ENCODE measurements at places on chromosomes 5 and 9.

DNA sequence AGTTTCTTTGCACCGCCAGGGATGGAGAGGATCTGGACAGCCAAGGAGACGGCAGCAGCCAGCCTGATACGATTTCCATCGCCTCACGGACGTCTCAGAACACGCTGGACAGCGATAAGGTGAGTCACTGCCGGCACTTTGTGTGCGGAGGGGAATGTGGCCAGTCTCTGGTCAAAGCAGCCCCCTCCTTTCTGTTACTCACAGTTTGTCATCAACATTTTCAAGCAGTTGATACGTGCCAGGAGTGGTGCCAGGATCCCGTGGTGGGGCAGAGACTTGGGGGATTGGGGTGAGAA is 175.1 kb upstream of the OTULINL start:
- no peak for DNase-seq

- no peak for DNase-seq
Observed at GRCh38 chr9:12604164-12604821, 88.9 kb upstream of the TYRP1 start.

DNA sequence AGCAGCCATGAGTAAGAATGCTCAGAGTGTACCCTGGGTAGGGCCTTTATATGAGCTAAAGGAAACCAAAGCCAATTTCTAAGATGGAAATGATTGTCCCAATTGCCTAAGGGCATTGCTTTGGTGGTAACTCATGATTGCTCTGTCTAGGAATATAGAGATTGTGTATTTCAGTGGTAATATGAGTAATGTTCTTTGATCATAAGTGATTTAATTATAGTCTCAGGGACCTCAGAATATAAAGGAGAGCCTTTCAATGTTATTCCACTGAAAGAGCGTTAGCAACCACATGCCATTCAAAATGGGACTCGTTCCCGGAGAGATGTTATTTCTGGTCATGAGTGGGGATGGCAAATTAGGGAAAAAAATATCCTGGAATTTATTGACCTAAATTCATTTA is 340.5 kb downstream of the ARHGEF28 start:
- no peak for DNase-seq

DNA sequence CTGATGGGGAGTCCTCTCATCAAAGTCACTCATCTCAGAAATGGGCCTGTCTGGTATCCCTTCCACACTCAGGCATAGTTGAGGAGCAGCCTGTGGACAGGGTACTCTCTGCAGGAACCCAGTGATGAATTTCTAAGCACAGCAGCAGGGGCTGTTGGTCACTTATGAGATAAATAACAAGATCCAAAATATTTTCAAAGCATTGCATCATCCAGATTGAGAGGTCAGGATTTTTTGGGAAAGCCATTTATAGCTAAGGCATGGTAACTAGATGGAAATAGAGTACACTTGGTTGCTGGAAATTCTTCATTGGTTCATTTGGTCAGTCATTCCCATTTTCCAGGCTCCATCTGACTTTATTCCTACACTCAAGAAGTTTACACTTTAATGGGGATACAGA is 246.8 kb upstream of the RAI14 start:
- no peak for DNase-seq

DNA sequence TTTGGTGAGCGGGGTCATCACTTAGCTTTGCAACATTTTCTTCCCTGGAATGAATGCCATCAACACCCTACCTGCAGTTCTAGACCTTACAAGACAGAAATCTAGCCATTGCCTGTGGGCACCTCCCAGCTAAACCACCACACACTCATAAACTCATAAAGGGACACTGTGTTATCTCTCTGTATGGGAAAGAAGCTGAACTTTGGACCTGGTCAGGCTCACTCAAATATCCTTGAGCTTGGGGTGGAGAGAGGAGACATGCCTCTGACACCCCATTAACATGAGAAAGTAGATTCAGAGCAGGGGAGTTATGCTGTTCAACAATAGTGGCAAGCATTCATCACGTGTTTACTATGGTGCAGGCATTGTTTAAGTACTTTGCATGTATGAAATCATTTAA is 205.6 kb downstream of the ZNF462 start:
- DNase-seq: no peak

- DNase-seq: no peak
Observed at GRCh38 chr9:122340161-122340560, 30.7 kb upstream of the PTGS1 start.

- peak; percentile 73 for DNase-seq
Observed at GRCh38 chr5:132557478-132558172, 848 bp downstream of the RAD50 start.

DNA sequence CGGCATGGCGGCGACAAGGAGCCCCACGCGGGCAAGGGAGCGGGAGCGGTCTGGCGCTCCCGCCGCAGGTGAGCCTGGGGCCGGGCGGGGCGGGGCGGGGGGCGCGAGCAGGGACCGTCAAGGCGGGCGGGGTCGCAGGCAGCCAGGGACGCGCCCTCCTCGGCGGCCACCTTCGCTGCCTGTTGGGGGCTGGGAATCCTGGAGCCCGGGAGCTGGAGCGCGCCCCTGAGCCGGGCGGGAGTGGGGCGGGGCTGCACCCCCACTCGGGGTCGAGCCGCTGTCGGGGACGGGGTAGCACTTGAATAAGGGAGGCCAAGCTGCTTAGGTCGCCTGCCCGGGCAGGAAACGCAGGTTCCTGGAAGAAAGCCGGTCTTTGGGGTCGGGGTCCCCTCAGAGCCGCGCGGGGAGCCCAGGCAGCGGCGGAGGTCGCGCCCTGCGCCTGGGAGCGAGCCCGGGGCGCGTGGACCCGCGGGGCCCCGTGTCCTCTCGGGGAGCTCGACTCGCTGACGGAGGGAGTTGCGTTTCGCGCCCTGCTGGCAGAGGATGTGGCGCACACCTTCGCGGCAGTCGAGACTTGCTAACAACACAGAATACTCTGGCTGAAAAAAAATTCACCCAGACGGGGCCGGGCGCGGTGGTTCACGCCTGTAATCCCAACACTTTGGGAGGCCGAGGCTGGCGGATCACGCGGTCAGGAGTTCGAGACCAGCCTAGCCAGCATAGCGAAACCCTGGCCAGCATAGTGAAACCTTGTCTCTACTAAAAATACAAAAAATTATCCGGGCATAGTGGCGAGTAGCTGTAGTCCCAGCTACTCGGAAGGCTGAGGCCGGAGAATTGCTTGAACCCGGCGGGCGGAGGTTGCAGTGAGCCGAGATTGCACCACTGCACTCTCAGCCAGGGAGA is 552 bp downstream of the OTULINL start:
- peak; percentile 73 for DNase-seq

DNA sequence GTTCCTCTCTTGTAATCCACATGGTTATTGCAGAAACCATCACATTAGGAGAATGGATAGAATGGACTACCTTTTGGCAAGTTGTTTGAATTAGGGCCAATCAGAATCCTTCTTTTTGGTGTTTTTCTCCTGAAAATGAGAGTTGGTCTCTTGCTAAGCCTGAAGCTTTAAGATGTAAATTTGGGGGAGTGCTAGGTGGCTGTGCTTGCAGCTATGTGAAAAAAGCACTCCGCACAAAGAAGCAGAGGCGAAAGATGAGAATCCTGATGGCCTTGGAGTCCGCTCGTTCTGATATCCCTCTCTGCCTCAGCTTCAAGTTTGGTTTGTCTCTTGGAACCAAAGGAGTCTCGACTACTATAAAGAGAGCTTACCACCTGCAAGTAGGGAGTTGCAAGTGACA is 63.6 kb downstream of the INIP start:
- no peak for DNase-seq

DNA sequence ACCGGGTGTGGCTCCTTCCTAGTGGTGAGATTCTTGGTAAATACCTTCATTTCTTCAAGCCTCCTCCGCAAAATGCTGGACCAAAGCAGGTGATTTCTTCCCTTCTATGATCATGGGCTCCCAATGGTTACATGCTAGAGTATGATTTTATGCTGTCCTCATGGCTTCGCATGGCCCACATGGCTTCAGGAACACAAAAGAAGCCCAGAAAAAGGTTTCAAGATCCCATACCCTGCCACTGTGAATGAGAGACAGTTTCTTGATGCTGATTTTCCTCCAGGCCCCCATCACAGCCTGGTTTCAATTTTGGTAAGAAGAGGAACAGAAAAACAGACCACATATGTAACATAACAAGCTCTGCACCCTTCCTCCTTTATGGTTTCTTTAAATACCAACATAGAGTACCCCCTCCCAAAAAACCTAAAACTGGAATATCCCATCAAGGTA is 2.4 kb upstream of the RXFP3 start:
- DNase-seq: no peak

- DNase-seq: peak; percentile 0
Observed at GRCh38 chr5:58040044-58040443, 419.8 kb downstream of the PLK2 start.

GRCh38 chr5:106028314-106028713 is 1642.4 kb downstream of the EFNA5 start:
- no peak for DNase-seq

GRCh38 chr9:1647776-1648175 is 367.4 kb upstream of the SMARCA2 start:
- no peak for DNase-seq

GRCh38 chr5:24235946-24236345 is 408.8 kb downstream of the CDH10 start:
- no peak for DNase-seq

GRCh38 chr5:131957721-131958441 is 12.4 kb upstream of the MEIKIN start:
- no peak for DNase-seq

GRCh38 chr5:141773779-141774562 is 91.9 kb upstream of the ARAP3 start:
- DNase-seq: no peak

GRCh38 chr5:74342948-74343682 is 297.4 kb downstream of the ENC1 start:
- DNase-seq: no peak

DNA sequence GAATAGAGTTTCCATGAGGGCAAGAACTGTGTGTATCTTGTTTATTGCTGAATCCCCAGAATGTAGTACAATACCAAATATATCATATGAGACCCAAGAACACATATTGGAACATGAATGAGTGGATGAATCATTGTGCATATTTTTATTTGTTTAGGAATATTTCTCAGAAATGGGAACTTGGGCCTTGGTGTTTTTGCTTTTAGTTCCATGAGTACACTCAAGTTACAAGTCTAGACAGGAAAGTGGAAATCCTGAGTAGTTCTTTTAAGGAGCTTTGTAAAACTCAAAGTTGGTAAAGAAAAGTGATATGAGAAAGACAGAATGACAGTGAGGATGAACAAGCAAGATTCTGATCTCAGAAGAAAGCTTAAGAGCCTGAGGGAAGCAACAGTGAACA is 647.0 kb downstream of the EFNA5 start:
- DNase-seq: no peak

DNA sequence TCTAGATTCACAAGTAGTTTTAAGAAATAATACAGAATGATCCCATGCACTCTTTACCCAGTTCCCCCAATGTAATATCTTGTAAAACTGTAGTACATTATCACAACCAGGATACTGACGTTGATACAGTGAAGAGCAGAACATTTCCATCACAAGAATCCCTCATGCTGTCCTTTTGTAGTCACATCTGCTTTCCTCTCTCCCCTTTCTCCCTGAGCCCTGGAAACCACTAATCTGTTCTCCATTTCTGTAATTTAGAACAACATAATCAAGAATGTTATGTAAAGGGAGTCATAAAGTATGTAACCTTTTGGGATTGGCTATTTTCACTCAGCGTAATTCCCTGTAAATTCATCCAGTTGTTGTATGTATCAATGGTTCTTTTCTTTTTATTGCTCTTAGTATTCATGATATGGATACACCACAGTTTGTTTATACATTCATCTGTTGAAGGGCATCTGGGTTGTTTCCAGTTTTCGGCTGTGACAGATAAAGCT is 61.1 kb downstream of the ERCC6L2 start:
- no peak for DNase-seq

- no peak for DNase-seq
Observed at GRCh38 chr5:9789777-9790176, 159.6 kb upstream of the TAS2R1 start.

DNA sequence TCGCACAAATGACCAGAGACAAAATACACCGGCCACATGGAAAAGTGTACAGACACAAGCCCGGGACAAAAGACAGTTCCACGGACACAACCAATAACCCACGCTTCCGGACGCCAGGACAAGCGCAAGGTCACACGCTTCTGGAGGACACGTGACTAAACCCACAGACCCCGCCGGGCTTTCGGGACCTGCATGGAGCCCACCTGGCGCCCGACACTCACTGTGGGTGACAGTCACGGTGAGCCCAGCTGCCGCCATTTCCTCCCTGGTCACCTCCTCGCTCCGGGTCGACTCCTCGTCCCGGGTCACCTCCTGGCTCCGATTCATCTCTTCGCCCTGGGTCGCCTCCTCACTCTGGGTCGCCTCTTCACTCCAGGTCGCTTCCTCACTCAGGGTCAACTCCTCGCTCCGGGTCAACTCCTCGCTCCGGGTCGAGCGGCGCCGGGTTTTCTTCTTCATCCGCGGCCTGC is 470 bp downstream of the BAG1 start:
- DNase-seq: peak; percentile 71

GRCh38 chr9:107717529-107718314 is 228.2 kb upstream of the KLF4 start:
- DNase-seq: peak; percentile 19

DNA sequence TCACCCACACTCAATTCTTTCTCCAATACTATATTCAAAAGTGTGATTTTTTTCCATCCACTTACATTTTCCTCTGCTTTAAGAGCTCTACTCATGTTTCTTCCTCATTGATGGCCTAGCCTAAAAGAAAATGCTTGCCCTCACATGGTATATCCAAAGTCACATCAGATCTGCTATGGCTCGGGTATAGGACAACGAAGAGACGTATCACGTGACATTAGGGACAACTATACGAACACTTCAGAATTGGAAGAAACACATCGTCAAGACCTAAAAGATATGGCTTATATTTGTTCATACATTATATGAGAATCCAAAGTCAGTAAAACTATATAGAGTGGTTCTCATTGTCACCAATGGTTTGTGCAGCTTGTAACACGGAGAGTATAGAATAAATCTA is 8.2 kb upstream of the ISL1 start:
- DNase-seq: no peak

DNA sequence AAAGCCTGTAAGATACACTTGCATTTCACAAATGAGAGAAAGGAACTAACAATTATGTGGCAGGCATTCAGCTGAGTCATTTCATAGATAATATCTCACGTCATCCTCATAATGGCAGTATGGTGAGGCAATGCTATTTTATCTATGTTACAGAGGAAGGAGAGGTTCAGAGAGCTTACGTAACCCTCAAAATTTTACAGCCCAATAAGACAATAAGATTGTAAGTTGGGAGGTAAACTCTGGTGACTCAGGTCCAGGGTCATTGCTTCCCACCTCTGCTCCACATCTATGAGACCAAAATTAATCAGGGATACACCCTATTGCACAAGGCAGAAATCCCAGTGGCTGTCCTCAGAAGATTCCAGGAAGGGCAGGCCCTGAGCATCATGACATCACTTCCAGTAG is 309.7 kb downstream of the NSG2 start:
- peak; percentile 78 for DNase-seq

- DNase-seq: peak; percentile 57
Observed at GRCh38 chr5:72364171-72364570, 44.0 kb downstream of the PTCD2 start.

GRCh38 chr5:40437452-40437861 is 242.3 kb upstream of the PTGER4 start:
- DNase-seq: peak; percentile 23

GRCh38 chr9:2593744-2594143 is 27.8 kb upstream of the VLDLR start:
- no peak for DNase-seq

GRCh38 chr9:113522419-113522818 is 58.9 kb downstream of the RGS3 start:
- no peak for DNase-seq
